A549 treated with CORT108297 at 1 μM for 4 hours (cell line): ENCODE measurements at places on chromosomes 12 and 14. TPM values are rescaled to one million over a fixed set of nuclear protein-coding genes. Genes with fewer than 3 reads are reported as not detected.

The CLIP1 gene
- 35.8 to 59.4 TPM (median 42.5 TPM) in 5 replicates for total RNA-seq

The LIN7A gene
- total RNA-seq = 0.25 to 0.51 TPM (median 0.33 TPM) in 5 replicates

The BDKRB2 gene
- total RNA-seq = 1.9 to 3.3 TPM (median 2.9 TPM) in 5 replicates

The LHX5 gene
- total RNA-seq = 0.02 TPM in 1 of 5 replicates, not detected in the others

The RFLNA gene
- total RNA-seq = 0.06 to 0.15 TPM (median 0.06 TPM) in 3 of 5 replicates, not detected in the others

The CARMIL3 gene
- 0.40 to 0.58 TPM (median 0.50 TPM) in 5 replicates for total RNA-seq

The TAS2R30 gene
- 0.05 TPM in 1 of 5 replicates, not detected in the others for total RNA-seq

The PRH2 gene
- 0.16 to 0.47 TPM in 2 of 5 replicates, not detected in the others for total RNA-seq

The DDX11 gene
- total RNA-seq = 40.1 to 55.7 TPM (median 52.0 TPM) in 5 replicates

The CTDSP2 gene
- total RNA-seq = 42.4 to 59.4 TPM (median 53.9 TPM) in 5 replicates

The BEST3 gene
- 1.0 to 1.4 TPM (median 1.1 TPM) in 5 replicates for total RNA-seq

The GXYLT1 gene
- total RNA-seq = 12.2 to 14.6 TPM (median 13.7 TPM) in 5 replicates

The ASIC1 gene
- 4.6 to 6.8 TPM (median 6.2 TPM) in 5 replicates for total RNA-seq

The MMP19 gene
- 0.07 to 0.31 TPM (median 0.22 TPM) in 5 replicates for total RNA-seq

The POTEM gene
- total RNA-seq = not detected in 5 replicates

The DEGS2 gene
- total RNA-seq = 1.2 to 2.3 TPM (median 1.8 TPM) in 5 replicates
